ENCODE measurements at places on chromosomes 2 and 18.

- DNase-seq = no peak
Measured at GRCh38 chr18:48663931-48664847, 125.4 kb downstream of the CTIF start.

GRCh38 chr2:198817536-198817935, 640.2 kb downstream of the SATB2 start:
- no peak for DNase-seq

DNA sequence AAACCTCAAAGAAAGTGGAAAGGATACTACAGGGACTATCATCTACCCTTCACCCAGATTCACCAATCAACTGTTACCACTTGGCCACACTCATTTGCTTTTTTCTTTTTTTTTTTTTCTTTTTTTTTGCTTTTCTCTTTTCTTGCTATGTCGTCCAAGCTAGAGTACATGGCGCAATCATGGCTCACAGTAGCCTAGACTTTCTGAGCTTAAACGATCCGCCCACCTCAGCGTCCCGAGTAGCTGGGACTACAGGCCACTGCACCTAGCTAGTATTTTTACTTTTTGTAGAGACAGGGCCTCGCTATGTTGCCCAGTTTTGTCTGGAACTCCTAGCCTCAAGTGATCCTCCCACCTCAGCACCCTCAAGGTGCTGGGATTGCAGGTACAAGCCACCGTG, 24.0 kb downstream of the BIN1 start:
- DNase-seq = no peak

- DNase-seq = no peak
Measured at GRCh38 chr18:76489081-76489480, 6.0 kb downstream of the ZNF516 start.

- DNase-seq = peak; percentile 15
Measured at GRCh38 chr2:72755647-72756423, 70.0 kb downstream of the EXOC6B start.

GRCh38 chr18:36610258-36610657, 218.5 kb downstream of the TPGS2 start:
- DNase-seq = no peak

GRCh38 chr18:71443706-71444480, 1100.2 kb downstream of the CBLN2 start:
- no peak for DNase-seq

- peak; percentile 19 for DNase-seq
Measured at GRCh38 chr18:77650799-77651385, 401.2 kb downstream of the GALR1 start.

GRCh38 chr18:44589693-44590355, 90.9 kb upstream of the SETBP1 start:
- DNase-seq = peak; percentile 49

DNA sequence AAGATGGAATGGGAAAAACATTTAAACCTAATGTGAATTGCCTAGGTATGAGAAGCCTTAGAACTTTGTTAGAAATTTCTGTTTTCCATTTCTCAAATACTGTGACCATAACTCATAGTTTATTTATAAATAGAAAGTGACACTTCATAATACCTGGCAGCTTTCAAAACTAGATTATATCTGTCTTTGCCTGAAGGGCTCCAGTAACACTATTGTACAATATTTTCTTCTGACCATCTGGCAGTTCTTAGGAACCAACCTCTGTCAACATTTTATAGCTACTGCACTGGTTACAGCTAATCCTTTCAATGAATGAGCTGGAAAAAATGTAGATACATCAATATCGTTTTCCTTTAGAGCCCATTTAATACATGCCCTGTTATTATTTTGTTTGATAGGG, 237.4 kb downstream of the CAMKMT start:
- DNase-seq = peak; percentile 47

GRCh38 chr18:6561420-6561861, 146.7 kb upstream of the L3MBTL4 start:
- no peak for DNase-seq

DNA sequence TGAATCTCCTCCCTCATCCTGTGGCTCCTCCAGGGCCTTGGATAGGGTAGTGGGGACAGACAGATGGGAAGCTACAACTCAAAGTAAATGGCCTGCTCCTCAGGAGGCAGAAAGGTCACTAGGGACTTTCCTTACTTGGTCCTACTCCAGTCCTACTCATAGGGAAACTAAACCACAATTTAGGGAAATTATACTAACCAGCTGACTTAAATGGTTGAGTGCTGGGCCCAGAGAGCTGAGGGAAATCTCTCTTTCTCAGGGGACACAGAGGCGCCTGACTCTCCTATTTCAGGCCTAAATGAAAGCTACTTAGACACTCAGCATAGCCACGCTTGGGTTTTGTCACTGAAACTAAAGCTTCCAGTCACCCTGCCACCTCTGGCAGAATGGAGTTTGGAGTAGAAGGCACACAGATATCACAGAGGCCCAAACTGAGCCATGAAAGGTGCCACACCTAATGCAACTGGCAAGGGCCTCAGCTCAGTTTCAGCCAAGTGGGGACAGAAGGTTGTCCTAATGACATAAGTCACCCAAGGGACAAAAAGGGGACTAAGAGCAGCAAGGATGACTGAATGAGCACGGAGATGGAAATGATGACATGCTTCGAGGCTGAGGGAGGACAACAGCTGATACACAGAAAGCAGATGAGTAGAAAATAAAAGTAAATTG, 24.0 kb downstream of the CERKL start:
- DNase-seq = peak; percentile 69

DNA sequence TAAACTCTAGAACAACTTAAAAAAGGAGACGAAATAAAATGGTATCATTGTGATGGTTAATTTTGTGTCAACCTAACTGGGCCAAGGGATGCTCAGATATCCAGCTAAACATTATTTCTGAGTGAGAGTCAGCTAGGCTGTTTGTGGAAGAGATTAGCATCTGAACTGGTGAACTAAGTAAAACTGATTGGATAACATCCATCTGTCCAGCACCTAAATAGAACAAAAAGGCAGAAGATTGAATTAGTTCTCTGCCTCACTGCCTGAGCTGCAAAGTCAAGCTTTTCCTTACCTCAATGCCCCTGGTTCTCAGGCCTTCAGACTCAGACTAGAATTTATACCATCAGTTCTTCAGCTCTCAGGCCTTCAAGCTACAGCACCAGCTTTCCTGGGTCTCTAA, 30.0 kb downstream of the PPP3R1 start:
- no peak for DNase-seq

- no peak for DNase-seq
Measured at GRCh38 chr2:185531721-185532120, 206.9 kb upstream of the FSIP2 start.

- DNase-seq = no peak
Measured at GRCh38 chr2:35978218-35978617, 377.4 kb upstream of the CRIM1 start.

DNA sequence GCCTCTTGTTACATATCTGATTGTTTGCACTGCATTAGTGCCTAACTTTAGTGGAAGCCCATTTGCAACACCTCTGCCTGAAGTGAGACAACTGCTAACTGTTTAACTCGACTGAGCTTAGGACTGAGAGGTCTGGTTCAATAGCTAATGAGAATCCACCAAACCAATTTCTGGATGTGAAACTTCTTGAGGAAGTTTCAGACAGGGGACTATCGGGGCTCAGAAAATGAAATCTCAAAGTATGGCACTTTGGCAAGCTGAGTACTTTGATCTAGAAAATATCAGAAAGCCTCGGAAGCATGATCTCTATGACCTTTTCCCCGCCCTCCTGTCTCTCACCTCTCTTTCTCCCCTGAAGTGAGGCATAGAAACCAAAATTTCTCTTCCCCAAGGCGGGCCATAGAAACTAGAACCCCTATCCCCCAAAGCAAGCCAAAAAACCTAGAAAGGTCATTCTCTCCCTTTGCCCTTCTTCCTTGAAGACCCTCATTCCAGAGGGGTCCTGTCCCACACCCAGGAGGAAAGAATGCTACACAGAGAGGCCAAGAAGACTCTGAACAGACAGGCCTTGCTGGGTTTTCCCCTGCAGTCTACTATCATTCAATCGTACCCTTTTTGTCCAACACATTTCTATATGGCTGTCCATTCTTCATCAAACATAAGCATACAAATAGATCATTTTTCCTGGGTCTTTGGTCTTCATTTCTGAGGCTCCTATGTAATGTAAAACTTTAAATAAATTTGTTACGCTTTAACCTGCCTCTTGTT, 69.6 kb upstream of the CREB1 start:
- no peak for DNase-seq

GRCh38 chr2:227856697-227857096, 14.7 kb upstream of the DAW1 start:
- DNase-seq = no peak

DNA sequence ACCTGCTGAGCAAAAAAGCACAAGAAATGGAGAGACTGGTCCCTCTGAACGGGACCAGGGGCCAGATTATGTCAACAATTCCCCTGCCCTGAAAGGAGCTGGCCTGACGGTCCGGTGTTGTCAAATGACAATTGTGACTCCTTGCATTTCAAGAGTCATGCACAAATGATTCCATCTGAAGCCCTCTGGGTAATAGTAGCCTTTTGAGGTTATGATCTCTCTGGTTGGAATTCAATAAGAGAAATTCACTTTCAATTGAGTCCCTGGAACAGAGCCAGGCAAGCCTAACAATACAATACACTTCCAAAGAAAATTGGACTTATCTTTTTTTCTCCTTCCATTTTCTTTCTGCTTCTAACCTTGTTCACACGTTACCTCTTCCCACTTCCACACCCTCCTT, 116.9 kb downstream of the C1D start:
- no peak for DNase-seq

- DNase-seq = no peak
Measured at GRCh38 chr2:152950126-152950525, 231.7 kb downstream of the ARL6IP6 start.

Data from NCI-H446 treated with DMSO at 0.1 percent for 48 hours (cell line).